ENCODE measurements at places on chromosomes 4 and X.

GRCh38 chr4:59598330-59598618 lies 1601.9 kb upstream of the ADGRL3 start:
- DNase-seq: no peak

- DNase-seq: no peak
These were observed 911.2 kb downstream of the FSTL5 start for GRCh38 chr4:161252520-161253141.

DNA sequence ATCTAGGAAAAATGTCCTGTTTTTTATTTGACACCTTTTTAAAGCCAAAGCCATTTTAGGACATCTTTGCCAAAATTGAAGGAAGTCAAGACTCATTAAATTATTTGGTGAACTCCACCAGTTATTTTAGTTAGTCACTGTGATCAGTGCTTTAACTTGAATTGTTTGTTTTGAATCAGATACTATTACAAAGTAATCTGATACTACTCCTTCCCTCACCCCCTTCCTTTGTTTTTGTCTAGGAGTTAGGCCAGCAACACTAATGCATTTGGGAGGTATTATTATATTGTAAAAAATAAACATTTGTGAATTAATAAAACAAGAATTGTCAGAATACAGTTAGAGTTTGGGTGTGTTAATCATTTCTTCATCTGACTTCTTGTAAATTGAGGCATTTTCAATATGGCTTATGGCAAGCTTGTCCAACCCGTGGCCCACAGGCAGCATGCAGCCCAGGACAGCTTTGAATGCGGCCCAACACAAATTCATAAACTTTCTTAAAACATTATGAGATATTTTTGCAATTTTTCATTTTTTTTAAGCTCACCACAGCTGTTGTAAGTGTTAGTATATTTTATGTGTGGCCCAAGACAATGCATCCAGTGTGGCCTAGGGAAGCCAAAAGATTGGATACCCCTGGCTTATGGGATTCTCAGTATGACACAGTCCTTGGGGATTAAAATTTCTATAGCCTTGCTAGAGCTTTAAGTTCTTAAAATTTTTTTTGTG lies 182.2 kb downstream of the BMPR1B start:
- DNase-seq: no peak

GRCh38 chrX:32847921-32848320 lies 363.4 kb downstream of the DMD start:
- DNase-seq: no peak

DNA sequence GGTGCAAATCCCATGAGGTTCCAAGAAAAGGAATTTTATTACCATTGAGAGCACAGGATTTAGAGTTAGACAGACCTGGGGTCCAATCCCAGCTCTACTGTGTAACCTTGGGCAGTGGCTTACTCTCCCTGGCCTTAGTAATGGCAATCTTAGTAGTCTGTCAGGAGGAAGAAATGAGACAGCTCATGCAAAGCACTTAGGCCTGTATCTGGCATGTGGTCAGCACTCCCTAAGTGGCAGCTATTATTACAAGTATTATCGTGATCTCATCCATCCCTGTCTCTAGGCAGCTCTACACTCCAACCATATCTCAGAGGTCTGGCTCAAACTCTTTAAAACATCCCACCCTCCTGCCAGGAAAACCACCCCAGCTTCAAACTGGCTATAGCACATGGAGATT lies 129.6 kb upstream of the NALF2 start:
- DNase-seq: no peak

- DNase-seq: no peak
These were observed 101.5 kb downstream of the PSAPL1 start for GRCh38 chr4:7333024-7333780.

DNA sequence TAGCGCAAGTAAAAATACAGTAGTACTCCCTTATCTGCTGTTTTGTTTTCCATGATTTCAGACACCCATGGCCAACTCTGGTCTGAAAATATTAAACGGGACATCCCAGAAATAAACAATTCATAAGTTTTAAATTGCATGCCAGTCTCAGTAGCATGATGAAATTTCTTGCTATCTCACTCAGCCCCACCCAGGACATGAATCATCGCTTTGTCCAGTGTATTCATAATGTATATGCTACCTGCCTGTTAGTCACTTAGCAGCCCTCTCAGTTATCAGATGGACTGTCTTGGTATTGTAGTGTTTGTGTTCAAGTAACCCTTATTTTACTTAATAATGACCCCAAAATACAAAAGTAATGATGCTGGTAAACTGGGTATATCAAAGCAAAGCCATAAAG lies 158.2 kb upstream of the DDIT4L start:
- DNase-seq: no peak

GRCh38 chr4:137200322-137200721 lies 332.0 kb downstream of the PCDH18 start:
- DNase-seq: no peak

DNA sequence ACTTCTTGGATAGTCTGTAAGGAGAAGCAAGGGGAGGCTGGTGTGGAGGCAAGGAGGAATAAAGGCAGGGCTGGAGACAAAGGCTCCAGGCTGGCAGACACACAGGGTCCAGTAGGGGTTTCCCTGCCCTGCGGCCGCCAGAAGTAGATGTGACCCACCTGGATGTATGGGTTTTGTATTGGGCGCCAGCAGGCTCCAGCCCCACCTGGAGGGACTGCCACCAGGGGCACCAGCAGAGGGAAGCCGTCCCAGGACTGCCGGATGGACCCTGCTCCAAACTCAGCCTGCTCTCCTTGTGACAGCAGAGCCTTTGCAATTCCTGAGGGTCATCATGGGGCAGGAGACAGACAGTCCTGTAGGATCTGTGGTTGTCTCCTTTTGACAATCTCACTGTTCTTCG lies 52.7 kb downstream of the MGST2 start:
- no peak for DNase-seq

DNA sequence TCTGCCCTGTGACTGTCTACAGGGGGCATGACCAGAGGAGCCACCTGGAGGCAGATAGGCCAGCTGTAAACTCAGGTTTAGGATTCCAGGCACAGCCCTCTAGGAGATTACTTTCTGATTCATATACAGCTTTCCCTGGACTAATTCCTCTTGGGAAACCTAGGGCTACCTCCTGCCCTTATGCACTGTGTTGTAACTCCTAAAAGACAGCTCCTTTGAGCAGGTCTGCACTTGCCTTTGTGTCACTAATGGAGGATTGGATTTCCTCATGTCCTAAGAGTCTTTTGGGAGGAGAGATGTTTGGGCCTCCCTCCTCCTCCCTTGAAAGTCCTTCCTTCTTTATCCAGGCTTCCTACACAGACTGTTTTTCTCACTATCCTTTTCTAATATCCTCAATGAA lies 202.0 kb downstream of the PCDH19 start:
- DNase-seq: no peak
